ENCODE measurements at places on chromosomes 11 and 22.

GRCh38 chr11:360326-361280 lies 8.7 kb upstream of the B4GALNT4 start:
- no peak for DNase-seq

- no peak for DNase-seq
These were observed 25.6 kb downstream of the OR2AG2 start for GRCh38 chr11:6746086-6746618.

DNA sequence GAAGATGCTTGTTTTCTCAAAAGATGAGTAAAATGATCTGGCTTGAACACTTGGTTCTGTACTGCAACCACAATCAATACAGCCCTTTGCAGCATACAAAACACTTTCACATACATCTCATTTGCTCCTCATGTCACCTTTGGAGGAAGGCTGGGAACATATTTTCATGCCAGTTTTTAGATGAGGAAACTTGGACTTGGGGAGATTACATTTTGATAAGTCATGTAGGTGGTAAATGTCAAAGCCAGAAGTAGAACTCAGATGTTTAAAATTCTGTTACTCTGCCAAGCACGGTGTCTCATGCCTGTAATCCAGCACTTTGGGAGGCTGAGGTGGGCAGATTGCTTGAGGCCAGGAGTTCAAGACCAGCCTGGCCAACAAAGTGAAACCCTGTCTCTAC lies 121.8 kb downstream of the MICAL2 start:
- DNase-seq: no peak

DNA sequence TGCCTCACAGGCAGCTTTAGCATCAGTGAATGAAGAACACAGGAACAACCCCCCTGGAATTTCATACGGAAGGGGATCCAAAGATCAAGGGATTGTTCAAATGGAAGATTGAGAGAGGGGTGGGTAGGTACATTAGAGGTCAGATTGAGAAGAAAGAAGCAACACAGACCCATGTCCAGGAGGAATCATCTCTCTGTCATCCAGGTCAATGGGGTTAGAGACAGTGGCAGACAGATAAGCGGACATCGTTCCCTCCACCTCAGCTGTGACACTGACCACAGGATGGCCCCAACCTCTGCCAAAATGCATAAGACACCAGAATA lies 1.9 kb upstream of the NPAS4 start:
- DNase-seq: no peak

DNA sequence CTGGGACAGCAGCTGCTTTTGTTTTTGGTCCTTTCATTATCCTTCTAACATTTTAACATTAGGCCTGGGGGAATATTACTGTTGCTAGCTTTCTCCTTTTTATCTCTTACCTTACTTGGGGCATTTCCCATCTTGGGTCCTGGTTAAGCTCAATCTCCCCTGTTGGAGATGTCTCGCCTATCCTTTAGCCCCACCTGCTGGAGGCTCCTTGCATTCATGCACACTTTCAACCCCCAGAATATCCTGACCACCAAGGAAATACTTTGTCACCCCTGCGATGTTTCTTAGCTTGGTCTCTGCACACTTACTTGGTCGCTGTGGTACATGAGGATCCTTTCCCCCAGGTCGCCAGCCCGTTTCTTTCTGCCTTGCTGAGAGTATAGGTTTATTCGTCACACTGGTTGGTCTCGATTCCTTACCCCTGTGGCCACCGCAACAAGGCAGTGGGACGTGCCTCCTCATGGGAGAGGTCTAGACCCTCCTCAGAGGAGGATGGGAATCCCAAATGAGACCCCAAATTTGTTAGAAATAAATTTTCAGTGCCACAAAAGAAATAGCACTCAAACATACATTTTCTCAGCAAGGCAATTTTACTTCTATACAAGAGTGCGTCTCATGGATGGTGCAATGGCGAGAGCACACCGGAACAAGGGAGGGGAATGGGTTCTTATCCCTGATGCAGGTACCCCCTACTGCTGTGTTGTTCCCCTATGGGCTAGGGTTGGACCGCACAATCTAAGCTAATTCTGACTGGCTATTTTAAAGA lies 5.4 kb upstream of the TXN2 start:
- peak; percentile 17 for DNase-seq

- no peak for DNase-seq
These were observed 15.5 kb downstream of the FLI1 start for GRCh38 chr11:128709402-128709801.

DNA sequence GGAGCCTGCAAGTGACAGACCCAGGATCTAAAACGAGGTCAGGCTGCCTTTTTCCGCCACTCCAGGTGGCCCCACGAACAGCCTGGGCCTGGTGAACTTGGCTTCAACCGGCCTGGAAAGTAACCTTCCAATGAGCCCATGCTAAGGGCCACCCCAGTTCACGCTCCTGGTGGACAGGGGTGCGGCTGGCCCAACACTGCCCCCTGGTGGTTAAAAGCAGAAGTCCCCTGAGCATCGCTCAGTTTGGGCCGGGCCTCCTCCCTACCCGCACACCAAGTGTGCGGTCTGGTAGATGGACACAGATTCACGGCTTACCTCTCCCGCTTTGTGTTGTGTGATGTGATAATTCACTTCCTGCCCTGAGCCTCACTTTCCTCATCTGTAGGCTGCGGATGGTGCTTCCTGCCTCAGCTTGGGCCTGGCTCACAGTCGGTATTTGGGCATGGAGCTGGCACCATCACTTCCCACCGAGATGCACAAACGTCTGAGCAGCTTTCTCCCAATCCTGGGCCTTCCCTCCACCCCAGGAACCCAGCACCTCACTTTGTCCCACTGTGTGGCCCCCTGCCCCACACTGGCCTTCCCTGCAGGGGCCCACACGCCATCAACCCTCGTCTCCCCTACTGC lies 13.7 kb upstream of the SEC14L3 start:
- DNase-seq: peak; percentile 66

DNA sequence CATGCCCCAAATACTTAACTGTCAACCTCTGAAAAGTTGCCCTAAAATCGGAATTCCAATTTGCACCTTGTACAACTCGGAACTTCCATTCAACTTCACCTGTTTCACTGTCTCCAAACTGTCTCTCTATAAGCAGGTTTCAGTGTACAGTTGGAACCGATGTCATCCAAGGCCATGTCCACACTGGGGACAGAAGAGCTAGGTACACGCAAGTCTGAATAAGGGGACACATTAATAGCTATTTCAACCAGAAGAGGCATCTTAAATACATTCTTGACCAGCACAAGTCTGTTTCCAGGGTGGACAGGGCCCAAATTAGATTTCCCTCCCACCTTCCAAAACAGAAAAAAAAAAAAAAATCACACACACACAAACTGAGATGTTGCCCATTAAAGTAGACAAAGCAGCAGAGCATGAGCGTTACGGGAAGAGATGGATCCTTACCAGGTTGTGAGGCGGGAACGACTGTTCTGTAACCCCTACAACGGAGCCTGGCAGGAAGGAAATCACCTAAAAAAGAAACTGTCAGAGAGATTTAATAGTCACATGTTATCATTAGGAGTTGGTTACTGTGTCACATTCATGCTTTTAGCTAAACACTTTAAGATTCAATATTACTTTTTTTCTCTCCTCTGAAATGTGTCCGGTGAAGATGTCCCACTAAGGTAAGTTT lies 1.7 kb downstream of the CREBZF start:
- no peak for DNase-seq

DNA sequence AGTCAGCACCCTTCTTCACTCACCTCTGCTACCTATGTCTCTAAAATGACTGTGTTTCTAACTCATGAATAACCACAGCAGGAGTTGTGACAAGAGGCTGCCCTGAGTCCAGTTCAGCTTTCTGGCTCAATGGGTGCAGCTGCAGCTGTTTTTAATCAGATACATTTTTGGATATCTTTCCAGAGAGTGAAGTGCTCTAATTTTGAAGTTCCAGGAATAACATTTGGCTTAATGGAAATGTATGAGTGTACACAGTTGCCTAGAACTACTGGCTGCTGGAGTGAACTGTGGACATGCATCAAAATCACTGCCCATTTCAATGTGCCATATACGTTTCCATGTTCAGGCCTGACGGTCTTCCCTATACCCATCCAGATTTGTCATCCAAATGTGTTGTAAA lies 769.5 kb upstream of the ANO3 start:
- DNase-seq: no peak

GRCh38 chr22:38314933-38315822 lies 2.1 kb downstream of the CSNK1E start:
- DNase-seq: no peak

- DNase-seq: no peak
These were observed 7.5 kb downstream of the SERPIND1 start for GRCh38 chr22:20781272-20781990.

DNA sequence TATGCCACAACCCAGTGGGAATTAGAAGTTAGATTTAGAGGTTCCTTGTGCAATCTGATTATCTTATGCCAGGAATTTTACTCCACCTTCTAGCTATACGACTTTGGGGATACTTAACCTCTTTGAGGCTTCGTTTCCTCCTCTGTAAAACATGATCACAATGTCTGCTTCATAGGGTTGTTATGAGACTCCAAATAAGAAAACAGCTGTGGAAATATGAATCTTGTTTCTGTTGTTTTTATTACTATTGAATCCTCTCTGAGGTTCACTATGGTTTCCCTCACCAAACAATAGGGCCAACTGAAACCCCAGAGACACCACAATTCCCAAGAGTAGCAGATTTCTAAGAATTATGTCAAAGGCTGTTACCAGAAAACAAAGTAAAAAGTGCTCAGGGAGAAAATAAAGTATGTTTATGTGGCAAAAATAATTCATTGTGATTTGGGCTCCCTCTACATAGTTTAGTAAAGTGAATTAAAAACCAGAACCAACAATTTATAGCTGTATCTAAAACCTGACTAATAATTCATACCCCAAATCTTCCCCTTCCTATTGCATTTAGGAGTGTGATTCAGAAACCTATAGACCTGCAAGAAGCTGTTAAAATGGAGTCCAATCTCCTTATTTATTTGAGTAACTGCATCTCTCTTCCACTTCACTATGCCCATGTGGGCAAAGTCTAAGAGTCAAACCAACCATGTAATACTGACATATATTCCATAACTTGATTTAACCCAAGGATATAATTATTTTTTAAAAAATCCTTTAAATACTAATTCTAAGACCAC lies 38.4 kb downstream of the AMBRA1 start:
- no peak for DNase-seq

GRCh38 chr11:81449588-81450156 lies 1284.0 kb downstream of the FAM181B start:
- DNase-seq: no peak
